Gastrocnemius medialis (tissue), 4 donors: ENCODE measurements at places on chromosomes 1 and 21.
A peak's percentile ranks its signal among the peaks of the same experiment; 100 is the strongest.

GRCh38 chr1:63794354-63794753 lies 20.5 kb downstream of the ROR1 start:
- DNase-seq: no peak

DNA sequence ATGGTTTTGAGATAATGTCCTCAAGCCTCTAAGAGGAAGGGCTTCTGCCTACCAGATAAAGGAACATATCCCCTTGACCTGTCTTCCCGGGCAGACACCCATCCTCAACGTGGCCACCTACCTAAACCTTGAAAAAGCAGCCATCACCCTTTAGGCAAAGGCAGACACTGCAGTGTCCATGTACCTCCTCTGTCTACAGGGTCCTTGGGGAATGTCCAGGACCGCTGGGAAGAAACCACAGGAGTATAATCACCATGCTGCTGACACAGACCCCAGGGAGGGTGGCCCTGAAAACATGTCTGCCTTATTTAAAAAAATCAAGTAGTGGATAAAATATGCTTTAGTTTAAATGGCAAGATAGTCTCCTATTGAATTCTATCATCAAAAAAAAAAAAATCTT lies 16.6 kb downstream of the BCAR3 start:
- no peak for DNase-seq

DNA sequence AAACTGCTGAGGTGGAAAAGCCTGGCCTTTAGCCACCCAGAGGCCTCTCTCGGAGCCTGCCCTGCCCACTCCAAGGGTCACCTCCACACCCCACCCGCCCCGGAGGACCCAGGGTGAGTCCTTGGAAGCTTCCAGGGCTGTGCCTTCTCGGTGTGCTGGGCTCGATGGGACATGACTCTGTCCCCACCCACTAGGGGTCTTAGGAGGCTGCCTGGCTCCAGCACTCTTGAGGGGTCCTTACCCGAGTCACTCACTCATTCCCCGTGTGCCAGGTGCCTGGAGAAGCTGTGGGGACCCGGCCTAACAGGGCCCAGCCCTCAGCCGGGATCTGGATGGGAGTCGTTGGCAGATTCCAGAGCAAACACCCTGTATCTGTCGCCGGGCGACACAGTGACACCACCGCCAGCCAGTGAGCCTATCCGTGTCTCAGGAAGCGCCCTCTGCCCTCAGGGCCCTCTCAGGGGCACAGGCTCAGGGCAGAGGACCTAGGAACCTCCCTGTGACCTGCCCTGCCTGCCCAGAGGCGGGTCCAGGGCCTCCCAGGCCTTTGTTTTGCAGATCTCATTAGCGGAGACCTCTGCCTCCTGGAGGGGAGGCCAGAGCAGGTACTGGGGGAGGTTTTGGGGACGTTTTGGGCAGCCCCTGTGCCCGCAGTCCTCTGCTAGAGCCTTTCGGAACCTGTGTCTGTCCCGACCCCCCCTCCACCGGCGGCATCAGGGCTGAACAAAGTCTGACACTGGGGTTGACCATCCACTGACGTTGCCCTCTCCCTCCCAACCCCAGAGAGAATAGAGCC lies 3.1 kb upstream of the PRKCZ start:
- no peak for DNase-seq

- no peak for DNase-seq
Measured at GRCh38 chr1:212529211-212529741, 79.3 kb upstream of the ATF3 start.

DNA sequence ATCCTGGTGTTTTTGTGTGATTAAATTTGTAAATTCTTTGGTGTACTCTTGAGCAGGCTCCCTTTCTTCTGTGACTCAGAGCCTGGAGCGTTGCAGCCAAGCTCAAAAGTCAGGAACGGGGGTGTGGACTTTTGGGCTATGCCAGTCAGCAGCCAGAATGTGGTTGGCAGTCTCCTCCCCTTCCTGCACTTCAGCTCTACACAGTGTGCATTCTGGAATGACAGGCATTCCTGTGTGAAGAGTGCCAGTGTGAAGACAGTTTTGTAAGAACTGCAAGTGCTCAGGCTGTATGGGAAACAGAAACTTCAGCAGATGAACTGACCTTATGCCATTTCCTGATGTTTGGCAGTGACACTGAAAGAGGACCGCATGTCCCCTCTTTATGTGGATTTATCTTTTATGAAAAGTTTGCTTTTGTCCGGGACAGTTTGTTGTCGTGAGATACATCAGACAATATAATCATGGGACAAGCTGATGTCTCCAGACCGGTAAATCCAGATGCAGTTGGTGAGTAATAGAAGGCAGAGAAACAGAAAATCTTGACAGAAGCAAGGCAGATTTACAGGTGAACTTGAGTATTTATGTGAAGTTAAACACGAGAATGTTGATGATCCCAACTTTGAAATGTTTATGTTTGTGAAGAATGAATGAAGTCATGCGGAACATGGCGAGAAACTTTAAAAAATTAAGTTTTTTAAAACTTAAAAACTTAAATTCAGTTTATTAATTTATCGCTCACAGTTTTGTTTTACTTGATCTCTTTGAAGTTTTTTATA lies 67.7 kb upstream of the RCC1 start:
- peak; percentile 92 for DNase-seq

- no peak for DNase-seq
Measured at GRCh38 chr1:165842023-165842670, 14.7 kb downstream of the UCK2 start.

DNA sequence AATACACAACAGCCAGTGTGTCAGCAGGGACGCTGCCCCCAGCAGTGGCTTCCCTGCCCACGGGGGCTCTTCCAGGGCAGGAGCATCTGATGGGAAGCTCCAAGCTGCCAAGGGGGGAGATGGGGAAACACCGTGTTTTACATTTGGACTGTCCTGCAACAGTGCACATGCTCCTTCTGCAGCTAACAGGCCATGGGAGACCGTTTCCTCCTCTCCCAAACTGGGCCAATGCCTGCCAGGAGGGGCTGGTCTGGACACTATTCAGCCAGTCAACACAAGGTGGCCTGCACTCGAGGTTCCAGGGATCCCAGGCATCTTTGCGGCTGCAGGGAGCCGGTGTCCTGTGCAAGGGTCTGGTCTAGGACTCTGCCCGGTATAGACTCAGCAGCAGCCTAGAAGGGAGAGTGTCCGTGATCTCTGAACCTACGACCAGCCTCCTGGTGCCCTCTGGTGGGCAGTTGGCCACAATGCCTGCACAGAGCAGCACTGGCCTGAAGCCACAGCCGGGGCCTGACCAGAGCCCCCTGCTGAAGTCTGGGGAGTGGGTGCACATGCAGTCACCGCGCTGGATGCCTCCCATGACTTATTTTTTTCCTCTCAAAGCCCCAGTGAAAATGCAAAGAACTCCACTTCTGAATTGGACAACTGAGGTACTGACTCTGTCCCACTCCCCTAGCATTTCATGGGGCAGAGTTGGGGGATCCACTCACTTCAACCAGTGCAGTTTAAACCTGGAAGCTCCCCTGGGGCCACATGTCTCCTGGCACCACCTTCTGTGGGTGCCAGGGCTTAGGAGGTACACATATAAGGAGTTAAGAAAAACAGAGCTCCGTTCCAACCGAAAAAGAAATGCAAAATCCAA lies 33.3 kb downstream of the RCC2 start:
- DNase-seq: peak; percentile 31
